ENCODE measurements at places on chromosomes 5 and 9.

DNA sequence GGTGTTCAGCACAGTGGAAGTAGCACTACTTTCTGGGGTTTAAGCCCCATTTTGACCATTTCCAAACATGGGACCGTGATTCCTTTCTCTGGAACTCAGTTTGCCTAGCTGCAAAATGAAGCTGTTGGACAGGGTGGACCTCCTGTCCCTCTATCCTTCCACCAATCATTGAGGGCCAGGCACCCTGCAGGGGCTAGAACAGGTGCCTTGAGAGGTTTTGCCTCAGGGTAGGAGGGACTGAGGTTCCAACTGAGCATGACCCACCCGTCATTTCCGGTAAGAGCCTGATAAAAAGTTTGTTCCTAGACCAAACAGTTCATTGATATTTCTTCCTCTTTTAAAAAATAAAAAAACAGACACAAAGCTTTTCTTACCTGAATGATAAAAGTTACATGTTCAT, 116.5 kb downstream of the MVB12B start:
- no peak for DNase-seq

GRCh38 chr5:38739011-38739704, 106.7 kb upstream of the OSMR start:
- DNase-seq, result no peak

DNA sequence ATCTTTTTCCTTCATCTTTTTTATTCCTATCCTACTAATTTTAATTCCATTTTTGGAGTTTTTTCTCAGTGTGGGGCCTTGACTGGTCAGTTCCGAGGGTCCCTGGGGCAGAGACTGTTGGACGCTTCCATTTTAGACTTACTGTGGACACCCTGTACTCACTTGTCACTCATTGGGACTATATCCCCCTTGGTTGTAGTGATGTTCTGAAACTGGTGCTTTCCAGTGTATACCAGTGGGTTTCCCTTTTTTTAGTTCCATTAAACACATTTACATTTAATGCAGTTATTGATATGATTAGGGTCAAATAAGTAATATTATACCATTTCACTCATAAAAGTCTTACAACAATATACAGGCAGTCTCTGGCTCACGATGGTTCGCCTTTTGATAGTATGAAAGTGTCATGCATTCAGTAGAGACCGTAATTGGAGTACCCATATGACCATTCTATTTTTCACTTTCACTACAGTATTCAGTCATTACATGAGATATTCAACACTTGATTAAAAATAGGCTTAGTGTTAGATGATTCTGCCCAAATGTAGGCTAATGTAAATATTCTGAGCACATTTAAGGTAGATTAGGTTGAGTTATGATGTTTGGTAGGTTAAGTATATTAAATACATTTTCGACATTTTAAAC, 46.0 kb downstream of the CNOT6 start:
- no peak for DNase-seq

DNA sequence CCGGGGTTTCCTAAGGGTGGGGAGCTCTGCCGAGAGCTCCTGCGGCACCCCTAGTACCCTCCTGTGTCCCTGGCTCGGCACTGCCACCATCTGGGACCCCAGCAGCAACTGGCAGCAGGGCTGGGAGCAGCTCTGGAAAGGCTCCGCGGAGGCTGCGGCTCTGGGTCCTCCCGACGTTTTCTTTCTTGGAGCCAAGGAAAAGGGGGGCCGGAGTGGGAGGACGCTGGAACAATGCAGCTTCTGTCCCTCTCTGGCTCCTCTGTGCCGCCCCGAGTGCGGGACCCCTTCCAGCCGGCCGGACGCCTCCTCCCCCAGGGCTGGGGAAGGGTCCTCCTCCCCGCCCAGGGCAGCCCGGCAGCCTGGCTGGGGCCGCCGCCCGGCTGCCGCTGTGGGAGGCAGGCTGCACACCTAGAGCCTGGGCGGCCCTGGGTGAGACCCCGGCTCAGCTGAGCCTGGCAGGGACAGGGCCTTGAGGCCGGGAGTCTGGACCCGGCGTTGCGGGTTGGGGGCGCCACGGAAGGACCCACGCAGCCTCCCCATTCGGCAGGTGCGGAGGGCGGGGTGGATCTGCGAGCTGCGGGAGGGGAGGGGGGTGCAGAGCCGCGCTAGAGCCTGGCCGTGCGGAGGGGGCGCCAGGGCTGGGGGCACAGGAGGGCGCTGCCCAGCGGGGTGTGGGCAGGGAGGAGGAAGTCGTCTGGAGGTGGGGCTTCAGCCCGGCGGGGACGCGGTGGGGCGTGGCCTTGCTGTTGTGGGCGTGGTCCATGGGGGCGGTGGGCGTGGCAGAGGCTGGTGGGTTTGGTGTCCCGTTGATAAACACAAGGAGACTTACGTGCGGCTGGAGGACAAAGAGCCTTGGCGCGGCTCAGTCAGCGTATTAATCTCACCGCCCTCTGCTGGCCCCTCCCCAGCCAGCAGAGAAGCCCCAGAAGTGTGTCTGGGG, 15.1 kb downstream of the GPSM1 start:
- peak; percentile 77 for DNase-seq

- no peak for DNase-seq
Measured at GRCh38 chr9:109536859-109537258, 38.8 kb upstream of the PTPN3 start.

Measured in NCI-H1436 (cell line).